ENCODE measurements at places on chromosomes 11 and 22. TPM values are rescaled to one million over a fixed set of nuclear protein-coding genes. Genes with fewer than 3 reads are reported as not detected.

Gene TPBGL
- polyA plus RNA-seq: 0.21 TPM

Gene MDK
- 869 TPM for polyA plus RNA-seq

Gene ZP1
- 0.32 TPM for polyA plus RNA-seq

- no peak for DNase-seq
Observed at GRCh38 chr11:128713595-128713994, 19.7 kb downstream of the FLI1 start.

DNA sequence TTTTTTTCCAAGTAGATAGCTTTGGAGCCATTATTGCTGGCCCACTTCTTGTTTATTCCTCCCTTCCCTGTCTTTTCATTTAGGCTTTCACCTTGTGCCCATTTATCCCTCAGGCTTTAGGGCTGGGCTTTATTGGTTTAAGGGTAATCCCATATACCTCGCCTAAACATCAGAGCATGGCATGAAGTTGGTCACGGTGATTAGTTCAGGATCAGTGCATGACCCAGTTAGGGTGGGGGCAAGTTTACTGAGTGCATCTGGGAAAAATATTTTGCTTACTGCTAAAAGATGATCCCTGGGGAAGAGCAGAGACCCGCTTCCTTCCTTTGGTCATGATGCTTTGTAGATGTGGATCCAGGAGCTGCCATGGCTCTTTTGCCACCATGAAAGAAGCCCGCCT lies 153.3 kb upstream of the NECTIN1 start:
- no peak for DNase-seq

DNA sequence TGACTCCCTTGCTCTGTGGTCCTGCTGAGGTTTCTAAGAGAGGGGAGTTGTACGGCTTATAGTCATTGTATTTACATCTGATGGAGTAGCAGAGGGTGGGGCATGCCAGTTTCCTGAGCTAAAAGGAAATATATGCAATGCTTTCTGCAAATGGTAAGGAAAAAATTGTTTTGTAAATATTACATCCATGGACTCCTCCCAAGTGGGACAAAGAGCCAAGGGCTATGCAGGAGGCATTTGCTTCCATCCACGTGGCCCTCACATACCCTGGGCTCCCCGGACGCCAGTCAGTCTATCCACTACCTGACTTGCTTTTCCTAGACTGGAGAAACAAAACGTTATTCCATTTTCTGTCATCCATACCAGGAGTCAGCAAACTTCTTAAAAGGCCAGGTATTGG lies 59.7 kb upstream of the PITPNB start:
- no peak for DNase-seq

GRCh38 chr11:69700278-69701140 lies 3.3 kb downstream of the FGF19 start:
- no peak for DNase-seq

GRCh38 chr22:38139901-38140300 lies 29.4 kb upstream of the BAIAP2L2 start:
- DNase-seq: no peak

- DNase-seq: no peak
Observed at GRCh38 chr11:92376146-92376599, 151.6 kb downstream of the FAT3 start.

- DNase-seq: no peak
Observed at GRCh38 chr22:22836635-22837034, 51.0 kb upstream of the IGLL5 start.
